ENCODE measurements at places on chromosomes 7 and 10. TPM values are rescaled to one million over a fixed set of nuclear protein-coding genes. Genes with fewer than 3 reads are reported as not detected.

- no peak for DNase-seq
These were observed 14.1 kb upstream of the DLD start for GRCh38 chr7:107876916-107877315.

GRCh38 chr10:22713853-22714478 is 412 bp downstream of the PIP4K2A start:
- DNase-seq = peak; percentile 13

- DNase-seq = peak; percentile 70
These were observed 114.0 kb downstream of the BBS9 start for GRCh38 chr7:33243319-33243881.

- DNase-seq = no peak
These were observed 432.0 kb downstream of the ATRNL1 start for GRCh38 chr10:115525141-115525540.

GRCh38 chr7:111101856-111102646 is 11.1 kb downstream of the LRRN3 start:
- no peak for DNase-seq

DNA sequence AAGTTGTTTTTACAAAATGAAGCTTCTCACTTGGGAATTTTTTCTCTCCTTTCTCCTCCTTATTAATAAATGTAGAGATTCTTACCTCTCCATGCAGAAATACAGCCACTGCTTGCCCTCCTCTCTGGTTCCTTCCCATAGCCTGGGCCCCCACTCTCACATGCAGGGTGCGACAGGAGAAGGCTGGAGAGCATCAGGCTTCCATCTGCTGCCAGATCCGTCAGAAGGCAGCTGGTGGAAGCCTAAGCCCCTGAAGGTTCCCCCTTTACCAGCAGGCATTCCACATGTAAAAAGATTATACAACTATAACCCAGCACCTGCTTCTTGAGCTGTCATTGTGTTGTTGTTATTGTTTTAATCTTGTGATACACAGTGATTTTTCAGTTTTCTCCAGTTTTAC is 314.2 kb downstream of the LHFPL3 start:
- DNase-seq = no peak

- DNase-seq = peak; percentile 57
These were observed 161.1 kb downstream of the RPS24 start for GRCh38 chr10:78194539-78195402.

GRCh38 chr10:84783386-84783785 is 455.0 kb downstream of the CCSER2 start:
- DNase-seq = no peak

GRCh38 chr7:66668677-66669076 is 40.0 kb downstream of the KCTD7 start:
- no peak for DNase-seq

GRCh38 chr10:107498983-107499382 is 334.5 kb upstream of the SORCS1 start:
- DNase-seq = no peak

DNA sequence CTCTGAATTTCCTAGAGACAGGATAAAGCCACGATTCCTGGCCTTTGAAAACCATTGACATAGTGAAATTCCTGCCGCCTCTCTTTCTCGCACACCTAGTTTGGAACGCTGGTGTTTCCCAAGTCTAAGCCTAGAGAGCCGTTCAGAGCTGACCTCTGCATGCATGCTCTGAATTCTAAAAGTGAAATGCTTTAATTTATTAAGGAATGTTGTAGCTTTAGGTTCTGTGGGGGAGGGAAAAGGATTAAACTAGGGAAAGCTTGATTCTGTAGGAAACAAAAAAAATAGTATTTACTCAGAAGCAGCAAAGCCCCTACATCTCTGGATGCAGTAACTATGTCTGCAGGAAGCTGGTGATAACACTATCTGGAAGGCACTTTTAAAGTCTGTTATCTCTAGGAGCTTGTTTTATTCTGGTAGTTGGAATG is 27.3 kb downstream of the PFKP start:
- peak; percentile 29 for DNase-seq

GRCh38 chr7:36127075-36127740 is 25.8 kb upstream of the EEPD1 start:
- DNase-seq = peak; percentile 47

DNA sequence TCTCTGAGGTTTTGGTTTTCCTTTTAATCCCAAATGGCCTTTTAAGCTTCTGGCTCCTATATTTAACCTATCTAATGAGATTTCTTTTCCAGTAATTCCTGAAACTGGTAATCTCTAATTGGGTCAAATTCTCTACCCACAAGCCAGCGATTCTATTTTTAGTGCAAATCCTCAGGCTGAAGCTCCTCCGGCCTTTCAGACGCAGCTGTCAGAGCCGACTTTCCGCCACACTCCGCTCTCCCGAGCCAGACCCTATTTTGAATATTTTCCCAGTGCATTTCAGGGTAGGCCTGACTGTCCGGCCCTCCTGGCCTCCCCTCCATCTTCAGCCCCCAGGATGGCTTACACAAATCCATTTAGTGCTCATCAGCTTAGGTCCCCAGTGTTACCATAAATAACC is 9.7 kb upstream of the ADCY1 start:
- no peak for DNase-seq

- DNase-seq = no peak
These were observed 41.3 kb downstream of the SLC16A12 start for GRCh38 chr10:89494068-89494467.

- DNase-seq = no peak
These were observed 326.3 kb downstream of the CCSER2 start for GRCh38 chr10:84654671-84655070.

GRCh38 chr10:72981882-72982529 is 27.4 kb upstream of the PLA2G12B start:
- no peak for DNase-seq

ST8SIA6 gene
- total RNA-seq = 0.18 TPM

GPER1 gene
- 2.0 TPM for total RNA-seq

LDB3 gene
- total RNA-seq = 0.28 TPM

UFSP1 gene
- 0.28 TPM for total RNA-seq

XRCC2 gene
- total RNA-seq = 5.6 TPM

SYNPO2L gene
- 0.18 TPM for total RNA-seq

OR13A1 gene
- not detected for total RNA-seq

ASB15 gene
- total RNA-seq = not detected

RBP3 gene
- total RNA-seq = not detected

ZPBP gene
- not detected for total RNA-seq

Measured in IMR-90 (cell line).